ENCODE measurements at places on chromosomes 2 and 18.

GRCh38 chr2:226760412-226761194, 39.0 kb downstream of the IRS1 start:
- no peaks in the 10 kb centered on the region for H3K4me1 ChIP-seq
- no peak overlapping the region for H3K27ac ChIP-seq
- H3K27me3 ChIP-seq, result peaks cover 20% of the 10 kb centered on the region
- DNase-seq, result no peak
- no peak overlapping the region for H3K4me3 ChIP-seq
- no peaks in the 10 kb centered on the region for H3K36me3 ChIP-seq

- no peak overlapping the region for H3K27ac ChIP-seq
- H3K4me3 ChIP-seq, result no peak overlapping the region
- no peak for DNase-seq
- H3K4me1 ChIP-seq, result no peaks in the 10 kb centered on the region
Observed at GRCh38 chr18:25470062-25470461, 118.1 kb upstream of the ZNF521 start.

DNA sequence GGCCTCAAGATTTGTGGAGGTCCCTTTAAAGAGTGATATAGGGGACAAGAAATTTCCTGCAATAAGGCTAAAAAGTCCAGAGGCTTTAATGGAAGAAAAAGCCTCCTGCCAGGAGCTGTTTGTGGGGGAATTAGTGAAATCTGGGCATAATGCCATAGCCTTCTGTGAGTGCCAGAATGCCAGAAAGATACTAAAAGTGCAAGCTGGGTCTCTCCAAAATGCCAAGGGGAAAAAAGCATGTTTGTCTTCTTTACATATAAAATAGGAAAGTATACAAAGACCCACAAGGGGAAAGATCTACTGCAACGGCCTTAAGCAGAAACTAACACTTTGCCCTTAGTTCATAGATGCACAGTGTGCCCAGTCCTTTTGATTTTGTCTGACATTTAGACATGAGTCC, 647.7 kb upstream of the ZNF804A start:
- no peaks in the 10 kb centered on the region for H3K36me3 ChIP-seq
- H3K27me3 ChIP-seq, result no peaks in the 10 kb centered on the region
- no peak overlapping the region for H3K27ac ChIP-seq
- H3K4me3 ChIP-seq, result no peak overlapping the region
- H3K4me1 ChIP-seq, result no peaks in the 10 kb centered on the region

- H3K4me1 ChIP-seq, result no peaks in the 10 kb centered on the region
- no peaks in the 10 kb centered on the region for H3K36me3 ChIP-seq
- no peaks in the 10 kb centered on the region for H3K27me3 ChIP-seq
- no peak overlapping the region for H3K4me3 ChIP-seq
- no peak for DNase-seq
Observed at GRCh38 chr2:107669335-107669734, 157.4 kb upstream of the RGPD4 start.

GRCh38 chr2:229715895-229716507, 1.6 kb upstream of the DNER start:
- H3K36me3 ChIP-seq, result no peaks in the 10 kb centered on the region
- no peak for DNase-seq
- H3K4me1 ChIP-seq, result peaks cover 4% of the 10 kb centered on the region
- no peak overlapping the region for H3K27ac ChIP-seq

DNA sequence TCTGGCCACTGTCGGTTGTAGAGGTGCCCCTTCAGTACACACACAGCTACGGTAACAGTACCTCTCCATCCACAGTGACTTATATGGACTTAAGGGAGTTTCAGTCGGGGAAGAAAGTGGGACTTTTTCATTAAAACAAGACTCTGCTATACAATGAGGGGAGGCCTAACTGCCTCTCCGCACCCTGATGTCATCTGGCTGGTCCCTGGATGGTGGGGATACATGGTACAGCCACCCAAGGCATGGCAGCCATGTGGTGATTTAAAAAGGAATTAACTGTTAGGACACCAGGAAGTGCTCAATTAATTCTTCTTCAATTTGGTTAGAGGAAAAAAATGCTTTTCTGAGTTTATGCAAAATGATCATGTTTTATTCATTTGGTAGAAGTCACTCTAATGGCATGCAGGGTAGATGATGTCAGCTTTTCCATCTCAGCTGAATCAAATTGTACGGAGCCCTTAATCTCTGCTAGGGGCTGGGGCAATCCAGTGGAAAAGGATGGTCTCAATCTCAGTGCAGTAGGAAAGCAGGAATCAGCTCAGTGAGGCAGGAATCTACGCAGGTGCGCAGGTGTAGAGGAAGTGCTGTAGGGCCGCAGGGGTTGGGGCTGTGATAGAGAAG, 243.9 kb downstream of the PRKCE start:
- H3K36me3 ChIP-seq, result no peaks in the 10 kb centered on the region
- H3K4me1 ChIP-seq, result peaks cover 27% of the 10 kb centered on the region
- H3K27ac ChIP-seq, result no peak overlapping the region
- H3K4me3 ChIP-seq, result no peak overlapping the region
- H3K27me3 ChIP-seq, result no peaks in the 10 kb centered on the region

- no peaks in the 10 kb centered on the region for H3K36me3 ChIP-seq
- no peaks in the 10 kb centered on the region for H3K27me3 ChIP-seq
- no peak for DNase-seq
Observed at GRCh38 chr18:60894254-60894945, 438.8 kb upstream of the CDH20 start.

DNA sequence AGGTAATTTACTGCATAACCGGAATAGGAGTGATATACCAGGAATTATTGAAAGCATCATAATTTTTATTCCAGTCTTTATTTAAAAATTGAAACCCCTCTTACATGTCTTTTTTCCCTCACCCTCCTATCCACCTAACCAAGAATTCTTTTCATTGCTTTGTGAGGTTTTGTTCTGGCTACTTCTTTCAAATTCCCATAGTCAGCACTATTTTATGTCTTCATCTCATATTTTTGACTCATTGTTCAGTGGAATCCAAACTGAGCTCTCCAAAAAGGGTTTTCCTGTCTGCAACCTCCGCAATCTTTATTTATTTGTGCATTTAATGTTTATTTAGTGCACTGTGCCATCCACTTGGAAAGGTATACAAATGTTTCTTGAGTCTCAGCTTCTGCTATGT, 128.5 kb downstream of the DOK6 start:
- no peak overlapping the region for H3K27ac ChIP-seq
- H3K27me3 ChIP-seq, result no peaks in the 10 kb centered on the region
- no peaks in the 10 kb centered on the region for H3K36me3 ChIP-seq
- no peak overlapping the region for H3K4me3 ChIP-seq
- H3K4me1 ChIP-seq, result no peaks in the 10 kb centered on the region

GRCh38 chr2:179711375-179711774, 150.0 kb downstream of the ZNF385B start:
- no peak overlapping the region for H3K27ac ChIP-seq
- no peaks in the 10 kb centered on the region for H3K4me1 ChIP-seq
- no peaks in the 10 kb centered on the region for H3K36me3 ChIP-seq
- DNase-seq, result no peak

DNA sequence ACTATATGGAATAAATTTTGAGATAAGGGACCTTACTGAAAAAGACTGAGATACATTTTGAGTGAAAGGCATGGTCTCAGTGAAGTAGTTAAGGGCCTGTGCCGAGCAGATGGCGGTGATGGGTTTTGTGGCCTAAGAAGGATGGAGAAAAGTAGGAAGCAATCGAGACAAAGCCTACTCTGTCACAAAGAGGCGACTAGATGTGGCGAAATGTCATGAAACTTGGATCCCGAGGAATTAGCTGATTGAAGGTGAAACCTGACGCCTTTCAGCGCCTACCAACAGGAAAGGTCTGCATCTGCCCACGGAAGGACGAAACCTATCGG, 558 bp upstream of the CEP192 start:
- H3K4me1 ChIP-seq, result peaks cover 31% of the 10 kb centered on the region
- peak overlapping the region; percentile 98 for H3K27ac ChIP-seq
- H3K36me3 ChIP-seq, result peaks cover 16% of the 10 kb centered on the region
- H3K27me3 ChIP-seq, result no peaks in the 10 kb centered on the region
- DNase-seq, result no peak
- H3K4me3 ChIP-seq, result peak overlapping the region; percentile 97

DNA sequence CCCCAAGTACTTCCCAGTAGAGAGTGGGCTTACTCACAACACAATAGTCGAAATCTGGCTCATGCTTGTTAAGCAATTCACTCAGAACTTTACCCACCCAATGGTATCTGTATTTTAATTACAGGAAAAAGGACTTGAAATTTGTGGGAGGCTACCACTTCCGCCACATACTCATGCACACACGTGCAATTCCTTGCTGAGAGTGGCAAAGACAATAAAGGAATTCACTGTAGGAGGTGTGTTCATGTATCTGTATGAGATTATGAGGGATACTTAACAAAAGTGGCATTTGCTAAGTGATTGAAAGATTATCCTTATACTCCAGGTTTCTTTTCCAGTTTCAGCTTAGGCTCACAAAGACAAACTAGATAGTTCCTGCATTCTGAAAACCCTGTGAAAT, 14.9 kb upstream of the LYPD6 start:
- H3K27me3 ChIP-seq, result peaks cover 3% of the 10 kb centered on the region
- no peak overlapping the region for H3K27ac ChIP-seq
- no peak for DNase-seq
- H3K4me3 ChIP-seq, result no peak overlapping the region

DNA sequence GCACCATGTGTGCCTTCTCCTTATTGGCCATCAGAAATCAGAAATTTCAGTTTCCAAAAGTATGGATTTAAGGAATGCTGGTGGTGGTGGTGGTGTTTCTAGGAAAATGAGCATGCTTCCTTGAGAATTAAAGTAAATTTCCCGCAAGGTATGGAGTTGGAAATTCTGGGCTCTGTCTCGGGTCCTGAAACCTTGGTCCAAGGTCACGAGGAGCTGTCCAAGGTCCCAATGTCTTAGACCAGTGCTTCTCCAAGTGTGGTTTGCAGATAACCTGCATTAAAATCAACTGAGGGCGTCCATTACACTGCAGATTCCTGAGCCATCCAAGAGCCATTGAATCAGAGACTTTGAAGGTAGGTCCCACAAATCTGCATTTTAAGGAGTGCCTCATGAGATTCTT, 210.9 kb upstream of the PKDCC start:
- no peak for DNase-seq
- H3K4me1 ChIP-seq, result peaks cover 5% of the 10 kb centered on the region
- no peaks in the 10 kb centered on the region for H3K36me3 ChIP-seq

- peaks cover 5% of the 10 kb centered on the region for H3K4me1 ChIP-seq
- H3K27ac ChIP-seq, result no peak overlapping the region
- H3K27me3 ChIP-seq, result peaks cover 2% of the 10 kb centered on the region
- DNase-seq, result no peak
Observed at GRCh38 chr2:101038455-101039255, 36.6 kb downstream of the RPL31 start.

- H3K27ac ChIP-seq, result no peak overlapping the region
- no peak for DNase-seq
- H3K4me3 ChIP-seq, result no peak overlapping the region
- peaks cover 12% of the 10 kb centered on the region for H3K27me3 ChIP-seq
Observed at GRCh38 chr2:226738191-226738820, 61.3 kb downstream of the IRS1 start.

DNA sequence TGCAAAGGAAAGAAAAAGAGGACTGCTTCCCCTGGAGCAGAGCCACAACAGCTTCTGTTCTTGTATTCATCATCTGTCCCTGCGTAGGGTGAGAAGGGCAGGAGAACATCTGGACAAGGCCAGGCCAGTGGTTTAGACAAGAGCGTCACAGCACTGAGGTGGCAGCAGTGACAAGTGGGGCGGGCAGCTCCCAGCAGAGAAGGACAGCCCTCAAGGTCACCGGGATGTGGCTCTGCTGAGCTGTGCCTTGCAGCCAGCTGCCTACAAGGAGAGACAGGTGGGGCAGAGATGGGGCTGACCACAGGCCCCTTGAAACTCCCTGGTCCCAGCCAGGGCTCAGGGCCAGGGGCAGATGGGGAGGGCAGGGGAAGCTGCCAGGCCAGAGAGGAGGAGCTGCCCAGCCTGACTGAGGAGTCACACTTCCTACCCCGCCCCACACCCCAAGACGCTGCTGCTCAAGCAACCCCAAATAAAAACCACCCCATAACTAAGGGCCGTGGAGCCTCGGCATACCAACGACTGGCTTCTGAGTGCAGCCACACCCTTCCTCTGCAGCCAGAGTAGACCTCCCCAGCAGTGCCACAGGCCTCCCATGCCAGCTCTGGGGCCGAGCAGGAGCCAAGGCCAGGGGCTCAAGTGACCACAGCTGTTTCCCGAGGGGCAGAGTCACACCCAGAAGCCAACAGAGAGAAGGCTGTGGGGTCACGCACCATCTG, 5.4 kb downstream of the RAB11FIP5 start:
- H3K4me1 ChIP-seq, result peaks cover 40% of the 10 kb centered on the region
- H3K36me3 ChIP-seq, result no peaks in the 10 kb centered on the region
- no peak for DNase-seq

GRCh38 chr18:22166069-22166950, 3.1 kb upstream of the GATA6 start:
- peak overlapping the region; percentile 49 for H3K27ac ChIP-seq
- H3K27me3 ChIP-seq, result peaks cover 66% of the 10 kb centered on the region
- peaks cover 3% of the 10 kb centered on the region for H3K36me3 ChIP-seq
- no peak for DNase-seq
- H3K4me1 ChIP-seq, result peaks cover 12% of the 10 kb centered on the region

- H3K4me1 ChIP-seq, result no peaks in the 10 kb centered on the region
- no peak overlapping the region for H3K4me3 ChIP-seq
- DNase-seq, result no peak
- H3K27ac ChIP-seq, result no peak overlapping the region
- H3K36me3 ChIP-seq, result no peaks in the 10 kb centered on the region
Observed at GRCh38 chr18:10265560-10266333, 188.7 kb upstream of the APCDD1 start.

GRCh38 chr2:174439950-174440349, 44.4 kb downstream of the SCRN3 start:
- H3K4me1 ChIP-seq, result no peaks in the 10 kb centered on the region
- H3K36me3 ChIP-seq, result peaks cover 5% of the 10 kb centered on the region
- no peaks in the 10 kb centered on the region for H3K27me3 ChIP-seq

GRCh38 chr2:102724016-102724490, 37.8 kb upstream of the TMEM182 start:
- no peak overlapping the region for H3K27ac ChIP-seq
- peaks cover 2% of the 10 kb centered on the region for H3K4me1 ChIP-seq
- no peak overlapping the region for H3K4me3 ChIP-seq

GRCh38 chr2:176758426-176758825, 454.2 kb upstream of the HNRNPA3 start:
- H3K36me3 ChIP-seq, result no peaks in the 10 kb centered on the region
- H3K27me3 ChIP-seq, result peaks cover 34% of the 10 kb centered on the region
- H3K27ac ChIP-seq, result no peak overlapping the region
- no peaks in the 10 kb centered on the region for H3K4me1 ChIP-seq

DNA sequence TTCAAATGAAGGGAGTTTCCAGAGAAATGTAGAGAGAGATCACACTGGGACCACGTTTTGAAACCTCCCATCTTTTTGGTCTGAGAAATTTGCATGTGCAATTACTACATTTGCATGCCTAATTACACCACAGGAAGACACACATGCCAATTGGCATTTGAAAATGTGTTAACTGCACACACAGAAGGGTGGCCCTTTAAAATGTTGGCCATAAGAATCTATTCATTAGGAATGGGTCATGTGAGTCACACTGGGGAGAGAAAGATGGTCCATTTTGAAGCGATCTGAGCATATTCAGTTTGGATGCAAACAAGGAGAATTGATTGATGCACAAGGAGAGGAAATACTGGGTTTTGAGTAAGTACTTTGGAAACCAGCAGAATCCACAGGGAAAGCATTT, 1407.1 kb upstream of the ACVR2A start:
- no peak for DNase-seq
- no peaks in the 10 kb centered on the region for H3K4me1 ChIP-seq
- no peaks in the 10 kb centered on the region for H3K27me3 ChIP-seq
- no peak overlapping the region for H3K27ac ChIP-seq
- H3K4me3 ChIP-seq, result no peak overlapping the region

Measured in activated T-helper 2 cell treated with anti-CD3 and anti-CD28 coated beads, Interferon-gamma antibody, Interleukin-2, Interleukin-4, amounts not matched to agents 10 μg/mL and 5 μg/mL and 100 μg/mL, durations not matched to agents 14 hours and 24 hours and 36 hours (primary cell).